K562 (cell line): ENCODE measurements at places on chromosomes 2 and 18.

- no peaks in the 10 kb centered on the region; the same call in 2 of the 3 replicates for H3K27me3 ChIP-seq
- H3K27ac ChIP-seq: peak within 1 kb of the TSS; percentile 96
- H3K4me3 ChIP-seq: peak within 1 kb of the TSS; percentile 59
- H3K36me3 ChIP-seq: peaks cover 33% of the 10 kb centered on the region
- peak; percentile 96 for DNase-seq
These were observed at the start of gene TMEM185B for GRCh38 chr2:120223034-120223912. TMEM185B (minus strand) TSS chr2:120223400; CDS start chr2:120222976, 424 bp downstream.

- no peaks in the 10 kb centered on the region; the same call in 2 of the 3 replicates for H3K27me3 ChIP-seq
- H3K4me1 ChIP-seq: no peaks in the 10 kb centered on the region
- H3K36me3 ChIP-seq: no peaks in the 10 kb centered on the region
- H3K4me3 ChIP-seq: no peak overlapping the region
These were observed 84.9 kb downstream of the MARCO start for GRCh38 chr2:119026890-119027289.

GRCh38 chr2:85423525-85423924 is 5.0 kb downstream of the SH2D6 start:
- no peaks in the 10 kb centered on the region for H3K36me3 ChIP-seq
- H3K4me3 ChIP-seq: no peak overlapping the region
- DNase-seq: no peak
- H3K4me1 ChIP-seq: peaks cover 57% of the 10 kb centered on the region
- no peak overlapping the region for H3K27ac ChIP-seq
- no peaks in the 10 kb centered on the region for H3K27me3 ChIP-seq

- peaks cover 89% of the 10 kb centered on the region; the same call in 2 of the 3 replicates for H3K36me3 ChIP-seq
- no peak overlapping the region for H3K4me3 ChIP-seq
- DNase-seq: no peak
- no peaks in the 10 kb centered on the region for H3K27me3 ChIP-seq
These were observed 25.1 kb downstream of the STAT1 start for GRCh38 chr2:190988910-190989309.

GRCh38 chr18:27656167-27656778 is 471.2 kb upstream of the CHST9 start:
- no peak for DNase-seq
- H3K4me3 ChIP-seq: no peak overlapping the region

DNA sequence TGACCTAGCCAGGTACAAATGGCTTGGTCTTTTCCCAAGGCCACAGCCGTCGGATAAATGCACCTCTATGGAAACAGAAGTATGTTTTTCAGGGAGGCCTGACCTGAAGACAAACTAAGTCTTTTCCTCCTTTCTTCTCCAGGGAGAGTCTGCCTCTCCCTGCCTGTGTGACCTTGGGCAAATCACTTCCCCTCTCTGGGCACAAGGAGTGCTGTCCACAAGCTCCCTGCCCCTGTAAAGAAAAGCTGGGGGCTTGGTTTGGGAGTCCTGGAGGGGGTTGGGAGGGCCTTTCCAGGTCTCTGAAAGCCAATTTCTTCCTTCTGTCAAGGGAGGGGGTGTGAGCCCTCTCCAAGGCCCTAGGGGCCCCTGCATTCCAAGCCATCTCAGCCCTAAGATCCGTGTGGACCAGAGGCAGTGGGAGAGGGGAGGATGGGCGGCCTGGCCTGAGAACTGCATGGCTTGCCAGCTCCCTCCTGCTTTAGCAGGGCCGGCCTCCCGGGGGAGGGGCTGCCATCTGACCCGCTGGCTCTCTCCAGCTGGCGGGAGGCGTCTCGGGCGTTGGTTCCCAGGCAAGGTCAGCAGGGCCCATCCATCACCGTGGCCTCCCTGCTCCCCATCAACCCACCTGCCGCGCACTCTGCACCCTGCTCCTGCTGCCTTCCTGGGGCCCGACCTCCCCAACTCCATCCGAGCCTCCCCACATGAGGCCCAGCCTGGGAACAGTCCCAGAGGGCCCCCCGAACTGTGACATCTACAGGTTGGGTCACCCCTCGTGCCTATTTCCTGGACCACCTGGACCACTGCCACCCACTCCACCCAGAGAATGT is 61.4 kb downstream of the SMAD7 start:
- DNase-seq: no peak
- H3K36me3 ChIP-seq: no peaks in the 10 kb centered on the region
- H3K4me3 ChIP-seq: no peak overlapping the region
- no peak overlapping the region for H3K27ac ChIP-seq
- H3K27me3 ChIP-seq: no peaks in the 10 kb centered on the region
- H3K4me1 ChIP-seq: no peaks in the 10 kb centered on the region

DNA sequence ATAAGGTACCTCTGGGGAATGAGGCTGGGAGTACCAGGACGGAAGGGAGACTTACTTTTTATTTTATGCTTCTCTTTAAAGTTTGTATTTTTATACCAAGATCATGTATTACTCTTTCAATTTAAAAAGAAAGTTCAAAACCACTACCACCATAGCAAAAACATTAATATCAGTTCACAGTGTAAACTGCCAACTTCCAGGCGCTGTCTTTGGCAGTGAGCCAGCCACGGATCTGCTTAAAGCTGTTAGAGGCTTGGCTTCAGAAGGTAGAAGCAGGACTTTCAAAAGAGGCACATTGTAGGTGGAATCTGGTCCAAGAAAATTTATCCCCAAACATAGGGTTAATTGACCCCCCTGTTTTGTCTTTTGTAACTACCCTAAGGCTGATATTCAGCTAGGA is 74.8 kb downstream of the B3GNT2 start:
- H3K27ac ChIP-seq: no peak overlapping the region
- DNase-seq: no peak
- no peak overlapping the region for H3K4me3 ChIP-seq
- no peaks in the 10 kb centered on the region for H3K36me3 ChIP-seq
- peaks cover 3% of the 10 kb centered on the region; the same call in 2 of the 3 replicates for H3K4me1 ChIP-seq

- H3K36me3 ChIP-seq: no peaks in the 10 kb centered on the region
- no peak overlapping the region for H3K4me3 ChIP-seq
- peaks cover 9% of the 10 kb centered on the region; the same call in 2 of the 3 replicates for H3K27me3 ChIP-seq
- H3K4me1 ChIP-seq: no peaks in the 10 kb centered on the region; the same call in 1 of the 2 replicates
These were observed 15.6 kb upstream of the ASAP2 start for GRCh38 chr2:9191041-9191481.

- no peak for DNase-seq
- peaks cover 11% of the 10 kb centered on the region for H3K27me3 ChIP-seq
- H3K36me3 ChIP-seq: no peaks in the 10 kb centered on the region
- no peaks in the 10 kb centered on the region for H3K4me1 ChIP-seq
- no peak overlapping the region for H3K27ac ChIP-seq
- no peak overlapping the region for H3K4me3 ChIP-seq
These were observed 32.2 kb upstream of the MAP3K20 start for GRCh38 chr2:173043476-173043875.

- no peaks in the 10 kb centered on the region for H3K27me3 ChIP-seq
- no peak overlapping the region for H3K27ac ChIP-seq
- H3K4me3 ChIP-seq: no peak overlapping the region
These were observed 16.1 kb downstream of the MBOAT2 start for GRCh38 chr2:8987410-8987809.

- no peaks in the 10 kb centered on the region for H3K27me3 ChIP-seq
- DNase-seq: peak; percentile 73
- no peaks in the 10 kb centered on the region for H3K36me3 ChIP-seq
- H3K4me1 ChIP-seq: peaks cover 13% of the 10 kb centered on the region; the same call in 2 of the 3 replicates
- H3K27ac ChIP-seq: peak overlapping the region; percentile 71
These were observed 189.0 kb downstream of the PTH2R start for GRCh38 chr2:208595386-208596275.

GRCh38 chr2:48433682-48434081 is 96.3 kb upstream of the STON1 start:
- no peaks in the 10 kb centered on the region for H3K36me3 ChIP-seq
- H3K27me3 ChIP-seq: no peaks in the 10 kb centered on the region
- DNase-seq: no peak
- no peaks in the 10 kb centered on the region for H3K4me1 ChIP-seq

GRCh38 chr2:98032086-98032485 is 36.3 kb upstream of the TMEM131 start:
- H3K4me3 ChIP-seq: no peak overlapping the region
- DNase-seq: no peak
- no peaks in the 10 kb centered on the region for H3K27me3 ChIP-seq
- H3K36me3 ChIP-seq: no peaks in the 10 kb centered on the region

DNA sequence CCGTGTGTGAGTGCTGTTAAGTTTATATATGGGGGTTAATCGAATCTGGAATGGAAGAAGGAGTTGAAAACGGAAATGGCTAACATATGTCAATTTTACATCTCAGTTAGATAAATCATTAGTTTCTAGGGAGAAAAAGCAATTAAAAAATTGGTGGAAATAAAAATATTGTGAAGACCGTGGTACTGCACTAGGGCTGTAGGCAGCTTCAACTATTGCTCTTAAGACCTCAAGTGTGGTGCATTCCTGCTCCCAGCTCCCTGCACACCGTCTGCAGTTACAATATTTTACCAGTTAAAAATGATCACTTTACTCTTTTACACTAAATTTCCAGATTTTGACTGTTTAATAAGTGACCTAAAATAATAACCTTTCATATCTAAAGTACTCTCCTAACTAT is 977.3 kb upstream of the POU3F3 start:
- no peak overlapping the region for H3K4me3 ChIP-seq
- no peaks in the 10 kb centered on the region for H3K4me1 ChIP-seq
- no peak overlapping the region for H3K27ac ChIP-seq
- no peaks in the 10 kb centered on the region for H3K27me3 ChIP-seq

- H3K36me3 ChIP-seq: no peaks in the 10 kb centered on the region
- H3K27ac ChIP-seq: no peak overlapping the region
- H3K4me3 ChIP-seq: no peak overlapping the region
- H3K27me3 ChIP-seq: no peaks in the 10 kb centered on the region
- no peak for DNase-seq
These were observed 47.1 kb downstream of the SLC40A1 start for GRCh38 chr2:189533288-189534035.

DNA sequence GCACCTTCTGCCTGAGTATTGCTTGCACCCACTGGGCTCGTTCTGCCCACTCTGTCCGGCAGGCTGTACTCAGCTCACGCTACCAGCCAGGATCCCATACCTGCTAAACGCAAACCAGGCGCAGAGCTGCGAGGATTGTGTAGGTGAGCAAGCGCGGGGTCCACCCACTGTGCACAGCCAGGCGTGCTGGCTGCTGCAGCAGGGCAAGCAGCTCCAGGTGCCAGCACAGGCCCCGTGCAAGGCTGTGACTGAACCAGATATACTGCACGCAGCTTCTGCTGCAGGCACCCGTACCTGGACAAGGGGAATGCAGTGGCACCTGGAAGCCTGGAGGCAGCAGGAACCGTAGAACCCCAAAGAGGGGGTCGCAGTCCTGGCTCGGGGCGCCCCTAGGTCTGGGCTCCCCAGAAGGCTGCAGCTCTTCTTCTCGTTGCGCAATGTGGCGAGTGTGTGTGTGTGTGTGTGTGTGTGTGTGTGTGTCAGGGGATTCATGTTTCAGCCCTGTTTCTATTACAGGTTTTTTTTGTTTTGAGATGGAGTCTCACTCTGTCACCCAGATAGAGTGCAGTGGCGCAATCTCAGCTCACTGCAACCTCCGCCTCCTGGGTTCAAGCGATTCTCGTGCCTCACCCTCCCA is 46.1 kb upstream of the RAB1A start:
- peaks cover 12% of the 10 kb centered on the region for H3K4me1 ChIP-seq
- H3K27me3 ChIP-seq: peaks cover 8% of the 10 kb centered on the region; the same call in 1 of the 2 replicates
- H3K36me3 ChIP-seq: no peaks in the 10 kb centered on the region

DNA sequence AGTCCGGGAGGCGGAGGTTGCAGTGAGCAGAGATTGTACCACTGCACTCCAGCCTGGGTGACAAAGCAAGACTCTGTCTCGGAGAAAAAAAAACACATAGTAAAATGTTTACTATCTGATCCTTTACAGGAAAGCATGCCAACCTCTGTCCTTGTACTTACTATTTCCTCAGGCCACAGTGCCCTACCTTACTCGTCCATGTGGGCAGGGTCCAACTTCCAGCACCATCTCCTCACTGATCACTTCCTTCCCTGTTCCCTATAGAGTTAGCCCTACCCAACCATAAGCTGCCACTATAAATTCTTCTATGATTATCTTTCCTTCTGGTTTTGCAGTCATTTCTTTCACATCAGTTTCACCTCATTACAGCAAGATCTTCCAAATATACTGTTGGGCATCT is 136.2 kb downstream of the MYO5B start:
- no peak overlapping the region for H3K27ac ChIP-seq
- no peaks in the 10 kb centered on the region for H3K36me3 ChIP-seq
- no peak overlapping the region for H3K4me3 ChIP-seq

GRCh38 chr2:130252880-130253645 is 54.8 kb upstream of the TUBA3E start:
- H3K4me1 ChIP-seq: no peaks in the 10 kb centered on the region
- no peaks in the 10 kb centered on the region for H3K36me3 ChIP-seq
- H3K27ac ChIP-seq: no peak overlapping the region
- peak overlapping the region; percentile 21; the same call in 1 of the 2 replicates for H3K4me3 ChIP-seq
- peaks cover 24% of the 10 kb centered on the region for H3K27me3 ChIP-seq
- no peak for DNase-seq

GRCh38 chr2:38610851-38611801 is 8.4 kb upstream of the HNRNPLL start:
- H3K4me1 ChIP-seq: peaks cover 33% of the 10 kb centered on the region
- no peaks in the 10 kb centered on the region for H3K36me3 ChIP-seq
- DNase-seq: no peak

DNA sequence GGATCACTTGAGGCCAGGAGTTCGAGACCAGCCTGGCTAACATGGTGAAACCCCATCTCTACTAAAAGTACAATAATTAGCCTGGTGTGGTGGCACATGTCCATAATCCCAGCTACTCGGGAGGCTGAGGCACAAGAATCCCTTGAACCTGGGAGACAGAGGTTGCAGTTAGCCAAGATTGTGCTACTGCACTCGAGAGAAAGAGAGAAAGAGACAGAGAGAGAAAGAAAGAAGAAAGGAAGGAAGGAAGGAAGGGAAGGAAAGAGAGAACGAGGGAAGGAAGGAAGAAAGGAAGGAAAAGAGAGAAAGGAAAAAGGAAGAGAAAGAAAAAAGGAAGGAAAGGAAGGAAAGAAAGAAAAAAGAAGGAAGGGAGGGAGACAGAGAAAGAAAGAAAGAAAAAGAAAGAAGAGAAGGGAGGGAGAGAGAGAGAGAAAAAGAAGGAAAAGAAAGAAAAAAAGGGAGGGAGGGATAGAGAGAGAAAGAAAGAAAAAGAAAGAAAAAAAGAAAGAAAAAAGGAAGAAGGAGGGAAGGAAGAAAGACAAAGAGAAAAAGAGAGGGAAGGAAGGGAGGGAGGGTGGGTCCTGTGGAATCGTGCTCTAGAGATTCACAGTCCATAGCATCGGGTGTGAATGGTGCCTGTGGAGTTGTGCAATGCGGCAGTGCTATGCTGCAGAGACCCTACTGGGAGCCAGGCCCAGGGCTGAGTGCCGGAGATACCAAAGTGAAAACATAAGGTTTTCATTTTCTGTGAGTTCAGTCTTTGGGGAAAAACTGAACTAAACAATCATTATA is 4.6 kb upstream of the SDC1 start:
- H3K4me1 ChIP-seq: no peaks in the 10 kb centered on the region
- H3K27ac ChIP-seq: no peak overlapping the region
- H3K27me3 ChIP-seq: peaks cover 38% of the 10 kb centered on the region
